ENCODE measurements at places on chromosomes 6 and 20.

- peak; percentile 98 for DNase-seq
Measured at GRCh38 chr6:36874443-36875249, at the start of gene PPIL1. TSS of gene PPIL1 (minus strand) at chr6:36874803. CDS start at chr6:36874772, 31 bp downstream.

GRCh38 chr6:161507375-161507774 is 233.5 kb upstream of the AGPAT4 start:
- DNase-seq, result no peak

GRCh38 chr6:23077772-23078171 is 508.4 kb downstream of the HDGFL1 start:
- DNase-seq, result no peak

DNA sequence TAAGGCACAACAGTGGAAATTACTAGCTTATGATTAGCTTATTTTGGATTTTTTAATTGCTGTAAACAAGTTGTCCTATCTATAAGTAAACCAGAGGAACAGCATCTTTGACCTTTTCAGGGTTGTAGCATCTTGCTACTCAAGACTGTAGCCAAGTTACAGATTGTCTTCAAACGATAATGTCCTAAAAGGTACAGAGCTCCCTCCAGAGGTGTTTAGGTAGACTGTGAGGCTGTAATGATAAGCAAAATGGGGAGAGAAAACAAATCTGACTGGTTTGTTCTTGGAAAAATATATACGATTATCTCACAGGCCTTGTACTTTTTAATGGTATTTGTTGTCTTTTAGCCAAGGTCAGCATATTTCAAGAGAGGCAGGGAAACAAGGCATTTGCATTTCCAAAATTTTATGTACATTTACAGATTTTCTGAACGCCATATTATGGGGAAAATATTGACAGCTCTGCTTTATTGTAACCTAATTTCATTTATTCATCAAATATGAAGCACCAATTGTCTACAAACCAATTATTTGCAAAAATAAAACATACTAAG is 273.4 kb downstream of the MEI4 start:
- peak; percentile 40 for DNase-seq

GRCh38 chr6:150698391-150698790 is 98.7 kb downstream of the PLEKHG1 start:
- DNase-seq, result no peak

DNA sequence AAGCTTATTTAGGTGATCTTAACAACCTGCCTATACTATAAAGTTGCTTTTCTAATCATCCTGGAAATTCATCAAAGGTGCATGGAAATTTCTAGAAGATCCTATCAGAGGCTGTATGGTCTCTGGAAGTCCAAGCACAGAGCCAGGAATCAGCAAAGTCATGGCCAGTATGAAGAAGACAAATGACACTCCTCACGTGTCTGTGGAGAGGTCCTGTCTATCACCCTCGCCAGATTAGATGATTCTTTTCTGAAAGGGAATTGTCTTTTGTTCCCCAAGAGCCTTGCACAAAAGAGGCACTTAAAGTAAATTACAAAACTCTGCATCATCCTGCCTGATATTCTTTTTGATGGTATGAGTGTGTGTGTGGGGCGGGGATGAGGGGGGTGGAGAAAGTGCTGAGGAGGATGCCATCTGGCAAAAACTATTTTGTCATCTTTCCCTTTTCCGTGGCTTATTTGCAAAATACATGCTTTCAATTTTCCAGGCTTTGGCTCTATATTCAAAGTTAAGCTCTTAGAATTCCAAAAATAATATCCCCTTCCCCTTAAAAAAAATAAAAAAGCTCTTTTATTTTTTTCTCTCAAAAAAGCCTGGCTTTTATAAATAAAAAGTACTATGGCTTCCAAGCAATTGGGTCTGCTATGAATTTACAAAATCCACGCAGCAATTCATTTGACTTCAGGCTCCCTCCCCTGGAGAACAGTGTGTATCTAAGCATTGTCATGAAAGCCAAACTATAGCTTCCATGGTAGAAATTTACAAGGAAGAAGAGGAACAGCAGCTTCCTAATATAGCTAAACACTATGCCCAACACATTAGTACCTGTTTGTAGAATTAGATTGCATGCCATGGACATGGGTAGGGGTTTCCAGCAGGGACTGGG is 185.2 kb upstream of the ARG1 start:
- DNase-seq, result no peak

DNA sequence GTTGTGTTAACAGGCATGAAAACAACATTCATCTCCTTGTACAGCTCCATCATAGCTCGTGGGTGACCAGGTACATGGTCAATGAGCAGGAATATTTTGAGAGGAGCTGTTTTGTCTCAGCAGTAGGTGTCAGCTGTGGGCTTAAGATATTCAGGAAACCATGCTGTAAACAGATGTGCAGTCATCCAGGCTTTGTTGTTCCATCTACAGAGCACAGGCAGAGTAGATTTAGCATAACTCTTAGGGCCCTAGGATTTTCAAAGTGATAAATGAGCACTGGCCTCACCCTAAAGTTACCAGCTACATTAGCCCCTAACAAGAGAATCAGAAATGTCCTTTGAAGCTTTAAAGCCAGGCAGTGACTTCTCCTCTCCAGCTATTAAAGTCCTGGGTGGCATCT is 154.2 kb downstream of the BTBD9 start:
- no peak for DNase-seq

DNA sequence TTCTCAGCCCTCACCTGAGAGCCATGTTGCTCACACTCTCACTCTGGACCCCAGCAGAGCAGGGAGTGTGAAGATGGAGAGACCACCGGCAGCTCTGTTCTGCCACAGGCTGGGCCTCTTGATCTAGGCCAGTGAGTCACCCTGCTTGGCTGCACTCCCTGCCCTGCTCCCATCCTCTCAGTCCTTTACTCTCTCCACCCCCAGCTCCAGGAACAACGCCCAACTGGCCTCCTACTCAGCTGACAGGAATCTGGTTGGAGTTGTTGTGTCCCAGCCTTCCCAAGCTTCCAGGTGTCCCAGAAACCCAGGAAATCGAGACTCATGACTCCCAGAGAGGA is at the start of gene PSORS1C1:
PSORS1C1 (plus strand) TSS at position 260 of the 338 bp plus-strand sequence. CDS start 14,833 bp downstream, outside the sequence.
- peak; percentile 90 for DNase-seq

DNA sequence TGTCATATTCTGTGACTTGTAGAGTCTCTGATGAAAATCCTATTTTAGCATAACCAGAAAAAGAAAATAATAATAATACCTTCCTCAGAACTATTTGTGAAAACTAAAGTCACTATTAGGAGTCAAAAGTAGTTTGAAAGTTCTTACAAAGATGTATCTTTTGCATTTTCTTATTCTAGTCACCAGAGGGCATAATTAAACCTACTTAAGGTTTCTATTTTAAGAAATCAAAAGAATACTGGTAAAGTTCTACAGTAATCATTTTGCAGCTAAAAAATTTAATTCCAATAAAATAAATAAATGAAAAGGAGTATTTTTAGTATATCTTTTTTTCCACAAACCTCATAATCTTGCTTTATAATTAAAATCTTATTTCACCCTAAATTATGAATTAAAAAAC is 28.0 kb upstream of the MCM9 start:
- DNase-seq, result no peak

DNA sequence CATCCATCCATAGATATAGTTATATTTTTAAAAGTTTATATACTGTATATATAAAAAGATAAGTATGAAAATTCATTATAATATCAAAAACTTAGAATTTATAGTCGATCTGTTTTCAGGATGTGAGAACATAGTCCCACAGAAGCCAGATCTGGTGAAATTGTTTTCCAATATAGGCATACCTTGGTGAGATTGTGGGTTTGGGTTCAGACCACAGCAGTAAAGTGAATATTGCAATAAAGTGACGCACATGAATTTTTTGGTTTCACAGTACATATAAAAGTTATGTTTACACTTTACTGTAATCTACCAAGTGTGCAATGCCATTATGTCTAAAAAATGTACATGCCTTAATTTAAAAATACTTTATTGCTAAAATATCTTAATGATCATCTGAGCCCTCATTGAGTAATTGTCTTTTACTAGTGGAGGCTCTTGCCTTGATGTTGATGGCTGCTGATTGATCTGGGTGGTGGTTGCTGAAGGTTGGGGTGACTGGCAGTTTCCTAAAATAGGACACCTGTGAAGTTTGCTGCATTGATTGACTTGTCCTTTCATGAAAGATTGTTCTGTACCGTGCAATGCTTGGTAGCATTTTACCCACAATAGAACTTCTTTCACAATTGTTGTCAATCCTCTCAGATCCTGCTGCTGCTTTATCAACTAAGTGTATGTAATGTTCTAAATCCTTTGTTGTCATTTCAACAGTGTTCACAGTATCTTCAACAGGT is 29.8 kb downstream of the AIG1 start:
- DNase-seq, result no peak

DNA sequence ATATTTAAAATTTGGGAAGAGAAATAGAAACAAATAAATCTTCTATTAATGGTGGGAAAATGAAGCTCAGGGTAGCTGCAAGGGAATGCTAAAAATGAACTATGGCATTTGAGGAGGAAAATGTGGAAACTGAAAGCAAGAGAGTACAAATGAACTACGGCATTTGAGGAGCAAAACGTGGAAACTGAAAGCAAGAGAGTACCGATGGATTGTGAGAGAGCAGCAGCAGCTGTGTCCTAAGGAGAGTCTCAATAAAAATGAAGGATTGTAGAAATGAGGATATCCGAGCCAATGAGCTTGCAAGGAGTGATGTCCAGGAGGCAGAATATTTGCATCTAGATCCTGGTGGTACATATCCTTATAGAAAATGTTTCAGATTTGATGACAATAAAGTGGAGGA is 547.1 kb upstream of the ZNF337 start:
- no peak for DNase-seq

GRCh38 chr20:431012-431904 is 23.2 kb downstream of the RBCK1 start:
- peak; percentile 59 for DNase-seq

DNA sequence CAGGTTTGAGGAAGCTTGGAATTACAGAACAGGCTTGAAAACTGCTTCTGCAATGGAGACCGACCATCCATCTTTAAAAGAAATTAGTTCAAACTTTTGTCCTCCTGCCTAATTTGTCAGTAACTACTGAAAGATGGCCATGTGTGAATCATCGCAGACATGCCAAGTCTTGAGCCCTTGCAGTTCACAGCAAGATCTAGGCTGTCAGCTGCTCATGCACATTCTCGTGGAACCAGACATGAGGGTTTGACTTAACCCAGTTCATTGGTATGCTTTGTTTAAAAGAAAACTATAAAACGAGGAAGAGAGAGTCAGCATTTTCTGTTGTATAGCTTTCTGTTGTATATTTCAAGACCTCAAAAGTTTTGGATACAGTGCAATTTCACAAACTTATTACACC is 74.0 kb upstream of the SAMD5 start:
- no peak for DNase-seq

GRCh38 chr6:33018904-33019303 is 9.5 kb upstream of the HLA-DOA start:
- DNase-seq, result no peak

DNA sequence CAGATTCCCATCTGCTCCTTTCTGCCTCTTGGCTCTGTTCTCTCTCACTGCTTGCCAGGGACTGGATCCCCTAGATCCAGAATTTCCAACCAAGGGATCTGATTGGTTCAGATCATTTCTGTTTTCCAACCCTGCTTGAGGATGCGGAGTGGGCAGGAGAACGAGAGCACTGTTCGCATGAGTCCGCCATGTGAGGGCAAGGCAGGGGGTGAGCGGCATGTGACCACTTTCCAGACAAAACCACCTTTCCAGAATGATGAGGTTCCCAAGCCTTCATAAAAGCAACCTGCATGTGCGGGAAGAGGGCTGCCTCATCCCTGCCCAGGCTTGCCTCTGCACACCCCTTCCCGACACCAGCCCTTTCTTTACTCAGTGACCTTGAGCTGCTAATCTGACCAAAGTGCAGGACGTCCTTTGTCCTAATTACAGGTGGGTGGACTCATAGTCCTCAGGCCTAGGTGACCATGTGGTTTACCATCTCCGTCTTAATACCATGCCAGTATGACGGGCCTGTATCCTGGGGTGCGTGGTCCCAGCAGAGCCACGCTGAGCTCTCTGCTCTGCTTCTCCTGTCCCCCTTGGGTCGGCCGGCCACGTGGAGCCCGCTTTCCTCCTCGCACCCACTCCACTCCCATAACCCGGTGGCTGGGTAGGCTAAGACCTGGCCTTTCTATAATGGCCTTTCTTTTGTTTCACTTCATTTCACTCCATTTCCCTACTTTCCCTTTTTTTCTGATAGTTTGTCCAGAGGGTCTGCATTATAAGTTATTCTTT is 14.4 kb downstream of the NQO2 start:
- no peak for DNase-seq

All from SW 1271 (cell line).